Activated CD8-positive, alpha-beta T cell treated with anti-CD3 and anti-CD28 coated beads for 36 hours (primary cell): ENCODE measurements at places on chromosomes 5 and 9.

DNA sequence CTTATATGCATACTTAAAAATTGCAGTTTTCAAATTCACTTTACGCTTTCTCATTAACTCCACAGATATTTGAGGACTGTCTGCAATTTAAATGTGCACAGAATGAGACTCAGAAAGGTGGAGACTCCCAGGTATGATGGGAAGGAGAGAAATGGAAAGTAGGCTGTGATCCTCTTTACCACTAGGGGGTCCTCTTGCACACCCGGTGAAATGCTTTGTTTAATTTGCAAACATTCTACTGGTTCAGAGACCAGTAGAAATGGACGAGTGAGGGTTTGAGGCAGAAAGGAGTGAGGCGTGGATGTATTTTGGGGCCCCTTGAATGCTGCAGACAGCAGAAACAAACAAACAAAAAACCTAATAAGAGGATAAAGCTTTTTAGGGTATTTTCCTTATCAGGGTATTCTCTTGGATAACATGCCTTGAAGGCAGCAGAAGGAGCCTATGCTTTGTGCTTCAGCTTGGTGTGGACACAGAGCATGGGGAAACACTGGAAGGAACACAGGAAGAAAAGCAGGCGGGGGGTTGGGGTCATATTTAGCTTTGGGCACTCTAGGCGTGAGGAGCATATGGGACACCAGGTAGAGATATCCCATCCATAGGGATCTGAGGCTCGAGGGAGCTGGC, 410.1 kb downstream of the DMRT2 start:
- DNase-seq, result peak; percentile 22

GRCh38 chr9:137969008-137969407, 91.4 kb downstream of the CACNA1B start:
- DNase-seq, result no peak

- no peak for DNase-seq
These were observed 64.9 kb upstream of the OSMR start for GRCh38 chr5:38780945-38781344.

- no peak for DNase-seq
These were observed 162.5 kb downstream of the ELAVL2 start for GRCh38 chr9:23663536-23663935.

DNA sequence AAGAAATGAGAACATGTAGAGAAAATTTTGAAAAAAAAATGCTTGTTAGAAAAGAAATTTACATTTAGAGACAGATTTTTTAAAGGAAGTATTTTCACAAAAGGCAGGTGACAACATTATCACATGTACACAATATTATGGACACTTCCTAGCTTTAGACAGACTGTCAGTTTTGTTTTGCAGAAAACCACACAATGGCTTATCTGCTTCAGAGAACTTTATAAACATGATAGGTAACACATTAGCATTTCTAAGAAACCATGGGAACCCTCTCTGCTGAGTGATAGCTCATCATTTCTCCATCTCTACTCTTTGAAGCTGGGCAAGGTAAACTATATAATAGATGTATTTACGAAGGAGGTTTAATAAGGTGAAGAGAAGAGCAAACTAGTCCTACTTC, 25.6 kb downstream of the POU5F2 start:
- DNase-seq, result no peak

- DNase-seq, result peak; percentile 61
These were observed 87.6 kb downstream of the MAP1B start for GRCh38 chr5:72194846-72195245.

- DNase-seq, result no peak
These were observed 243 bp upstream of the SHISAL2B start for GRCh38 chr5:64690104-64690416.

GRCh38 chr9:68974901-68975300, 39.0 kb downstream of the PRKACG start:
- DNase-seq, result no peak

DNA sequence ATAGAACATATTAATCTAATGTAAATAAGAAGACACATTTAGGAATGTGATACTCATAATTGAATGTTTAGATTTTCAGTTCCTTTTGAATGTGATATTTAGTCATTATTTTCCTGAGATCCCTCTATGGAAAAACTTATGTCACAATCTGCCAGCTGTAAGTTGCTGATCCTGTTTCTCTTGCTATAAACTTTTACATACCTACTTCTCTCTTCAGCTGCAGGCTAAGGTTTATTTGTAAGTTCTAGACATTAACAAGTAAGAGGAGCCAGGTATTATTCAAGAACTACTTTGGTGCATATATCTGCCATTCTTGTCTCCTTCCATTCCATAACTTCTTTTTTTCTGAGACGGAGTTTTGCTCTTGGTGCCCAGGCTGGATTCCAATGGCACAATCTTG, 462.4 kb downstream of the PRR16 start:
- DNase-seq, result no peak

GRCh38 chr5:40687321-40687720, 7.6 kb downstream of the PTGER4 start:
- peak; percentile 62 for DNase-seq

DNA sequence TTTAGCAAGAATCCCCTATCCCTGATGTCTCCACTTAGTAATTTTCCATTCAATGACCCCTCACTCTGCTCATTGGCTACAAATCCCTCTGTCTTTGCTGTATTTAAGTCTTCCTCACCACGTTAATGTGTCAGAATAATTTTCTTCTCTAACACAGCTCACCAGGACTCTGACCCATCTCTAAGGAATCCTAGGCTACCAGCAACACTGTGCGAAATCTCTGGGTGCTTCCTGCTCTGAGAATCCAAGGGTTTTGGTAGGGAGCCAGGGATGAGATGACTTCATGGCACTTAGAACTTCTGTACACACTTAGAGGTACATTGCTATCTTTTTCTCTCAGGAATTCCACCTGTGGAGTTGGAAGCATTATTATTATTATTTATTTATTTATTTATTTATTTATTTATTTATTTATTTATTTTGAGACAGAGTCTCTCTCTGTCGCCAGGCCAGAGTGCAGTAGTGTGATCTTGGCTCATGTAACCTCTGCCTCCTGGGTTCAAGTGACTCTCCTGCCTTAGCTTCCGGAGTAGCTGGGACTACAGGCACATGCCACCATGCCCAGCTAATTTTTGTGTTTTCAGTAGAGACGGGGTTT, 53.5 kb downstream of the FOXI1 start:
- no peak for DNase-seq

DNA sequence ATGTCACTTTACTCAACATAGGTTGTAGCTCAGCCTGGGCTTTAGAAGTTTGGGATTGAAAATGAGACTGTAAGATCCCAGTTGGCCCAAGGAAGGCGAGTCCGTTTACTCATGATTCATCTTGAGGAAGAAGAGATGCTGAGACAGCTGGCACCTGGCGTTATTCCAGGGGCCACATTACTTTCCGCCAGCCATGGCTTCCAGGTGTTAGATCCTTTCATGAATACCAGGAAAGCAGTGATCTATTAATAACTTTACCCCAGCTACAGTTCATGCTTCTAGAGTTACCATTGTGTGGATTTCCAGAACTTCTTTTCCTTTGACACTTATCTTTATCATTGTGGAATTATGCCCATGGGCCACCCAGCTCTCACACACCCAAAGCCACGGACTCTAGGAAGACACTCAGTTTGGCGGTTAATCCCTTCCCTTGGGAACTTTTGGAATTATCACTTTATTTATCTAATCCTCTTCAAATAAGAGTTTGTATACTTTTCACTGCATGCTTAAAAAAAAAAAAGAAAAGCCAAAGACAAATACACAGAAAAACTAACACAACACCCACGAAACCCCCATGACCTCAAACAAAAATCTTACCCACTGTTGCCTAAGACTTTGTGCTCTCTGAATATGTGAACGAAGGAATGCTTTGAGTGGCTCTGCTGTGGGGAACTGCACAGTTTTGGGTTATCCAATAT, 26.9 kb downstream of the RAI14 start:
- DNase-seq, result no peak

DNA sequence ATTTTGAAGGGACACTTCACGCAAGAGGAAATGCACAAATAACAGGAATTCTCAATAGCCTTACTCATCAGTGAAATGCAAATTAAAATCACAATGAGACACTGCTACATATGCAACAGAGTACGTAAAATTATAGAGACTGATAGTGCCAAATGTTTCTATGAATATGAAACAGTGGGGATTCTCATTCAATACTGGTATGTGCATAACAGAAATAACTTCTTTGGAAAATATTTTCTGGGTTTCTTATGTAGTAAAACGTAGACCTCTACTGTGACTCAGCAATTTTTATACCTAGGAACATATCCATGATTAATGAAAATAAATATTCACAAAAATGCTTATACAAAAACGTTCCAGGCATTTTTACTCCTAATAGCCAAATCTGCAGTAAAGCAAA, 1625.2 kb downstream of the MAT2B start:
- no peak for DNase-seq

DNA sequence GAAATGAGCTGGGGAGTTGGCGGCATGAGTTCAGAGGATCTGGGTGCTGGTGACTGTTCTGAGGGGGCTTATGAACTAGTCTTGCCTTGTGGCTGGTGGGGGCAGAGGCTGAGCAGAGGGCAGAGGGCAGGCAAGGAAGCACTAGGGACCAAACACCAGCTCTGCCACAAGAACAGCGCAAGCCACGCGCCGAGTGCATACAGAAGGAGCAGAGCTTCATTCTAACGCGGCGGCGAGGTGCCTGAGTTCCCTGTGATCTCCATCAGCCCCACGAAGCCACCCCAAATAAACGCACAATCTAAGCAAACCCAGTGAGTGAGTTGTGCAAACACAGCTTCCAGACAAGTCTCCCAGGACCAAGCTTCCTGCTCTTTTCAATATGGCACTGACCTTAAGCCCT, 110.6 kb upstream of the ALDH1B1 start:
- no peak for DNase-seq

GRCh38 chr5:2748179-2748860, 3.2 kb downstream of the IRX2 start:
- DNase-seq, result no peak

DNA sequence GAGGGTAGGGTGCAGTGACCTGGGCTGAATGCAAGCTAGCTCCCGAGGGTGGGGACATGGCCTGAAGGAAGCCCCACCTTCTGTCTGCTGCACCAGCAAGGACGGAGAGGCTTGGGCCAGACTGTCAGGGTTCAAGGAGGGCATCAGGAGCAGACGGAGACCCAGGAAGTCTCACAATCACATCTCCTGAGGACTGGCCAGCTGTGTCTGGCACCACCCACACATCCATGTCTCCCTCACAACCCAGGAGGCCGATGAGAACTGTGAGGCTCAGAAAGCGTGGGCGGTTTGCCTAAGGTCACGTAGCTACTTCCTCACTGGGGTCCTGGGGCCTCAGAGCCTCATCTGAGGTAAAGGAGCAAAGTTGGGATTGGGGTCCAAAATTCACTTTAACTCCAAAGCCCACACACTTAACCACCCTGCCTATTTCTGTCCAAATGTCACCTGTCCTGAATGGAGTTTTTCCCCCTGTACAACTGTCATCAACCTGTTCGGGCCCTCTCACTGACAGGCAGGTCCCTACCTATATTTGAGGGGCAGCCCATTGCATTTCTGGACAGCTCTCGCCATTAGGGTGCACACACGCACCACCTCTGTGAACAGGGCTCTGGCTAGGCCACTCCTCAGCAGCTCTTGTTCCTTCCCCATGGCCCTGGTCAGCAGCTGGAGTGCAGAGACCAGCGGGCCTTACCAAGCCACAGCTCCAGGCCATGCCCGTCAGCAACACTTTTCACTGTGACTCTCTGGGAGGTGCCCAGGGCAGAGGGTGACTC, 3.4 kb downstream of the IL13 start:
- DNase-seq, result peak; percentile 77

- DNase-seq, result no peak
These were observed 153.7 kb downstream of the TLE1 start for GRCh38 chr9:81535542-81536241.

GRCh38 chr5:171678646-171679045, 107.0 kb upstream of the SMIM23 start:
- DNase-seq, result no peak
